NCI-H526 (cell line): ENCODE measurements at places on chromosomes 5 and 9.

DNA sequence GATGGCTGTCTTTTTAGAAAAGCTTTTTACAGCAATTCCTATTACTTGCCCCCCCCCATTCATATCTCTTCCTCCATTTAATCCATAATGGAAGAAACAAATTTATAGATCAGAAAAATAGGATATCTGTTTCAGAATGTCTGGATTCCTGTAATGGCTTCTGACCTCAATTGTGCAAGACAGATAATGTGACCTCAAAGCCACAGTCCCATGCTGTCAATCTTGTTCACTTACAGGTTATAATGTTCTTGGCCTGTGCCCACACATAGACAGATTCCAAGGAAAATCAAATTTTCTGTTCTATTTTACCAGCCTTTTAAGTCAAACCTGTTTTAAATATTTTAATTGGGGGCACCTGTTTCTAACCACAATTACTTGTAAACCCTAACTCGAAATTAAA is 143.4 kb downstream of the ENTREP1 start:
- no peak for DNase-seq

GRCh38 chr5:167579693-167580055 is 711.8 kb upstream of the WWC1 start:
- no peak for DNase-seq

GRCh38 chr5:78327761-78328510 is 32.5 kb upstream of the SCAMP1 start:
- no peak for DNase-seq

DNA sequence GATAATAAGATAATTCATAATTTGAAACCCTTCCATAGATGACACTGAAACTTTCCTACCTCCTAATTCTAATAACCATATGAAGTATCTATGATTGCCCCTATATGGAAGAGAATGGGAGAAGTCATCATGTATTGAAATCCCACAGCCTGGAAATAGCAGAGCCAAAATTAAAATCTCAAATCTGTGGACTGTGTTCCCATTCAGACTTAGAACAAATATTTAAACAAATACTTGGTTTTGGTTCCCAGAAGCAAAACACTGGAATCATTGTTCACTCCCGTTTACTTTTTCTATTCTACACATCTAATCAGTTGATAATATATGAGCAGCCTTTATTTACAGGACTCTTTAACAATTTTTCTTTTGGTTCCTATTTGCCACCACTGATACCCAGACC is 92.6 kb upstream of the PTPRD start:
- DNase-seq: no peak

DNA sequence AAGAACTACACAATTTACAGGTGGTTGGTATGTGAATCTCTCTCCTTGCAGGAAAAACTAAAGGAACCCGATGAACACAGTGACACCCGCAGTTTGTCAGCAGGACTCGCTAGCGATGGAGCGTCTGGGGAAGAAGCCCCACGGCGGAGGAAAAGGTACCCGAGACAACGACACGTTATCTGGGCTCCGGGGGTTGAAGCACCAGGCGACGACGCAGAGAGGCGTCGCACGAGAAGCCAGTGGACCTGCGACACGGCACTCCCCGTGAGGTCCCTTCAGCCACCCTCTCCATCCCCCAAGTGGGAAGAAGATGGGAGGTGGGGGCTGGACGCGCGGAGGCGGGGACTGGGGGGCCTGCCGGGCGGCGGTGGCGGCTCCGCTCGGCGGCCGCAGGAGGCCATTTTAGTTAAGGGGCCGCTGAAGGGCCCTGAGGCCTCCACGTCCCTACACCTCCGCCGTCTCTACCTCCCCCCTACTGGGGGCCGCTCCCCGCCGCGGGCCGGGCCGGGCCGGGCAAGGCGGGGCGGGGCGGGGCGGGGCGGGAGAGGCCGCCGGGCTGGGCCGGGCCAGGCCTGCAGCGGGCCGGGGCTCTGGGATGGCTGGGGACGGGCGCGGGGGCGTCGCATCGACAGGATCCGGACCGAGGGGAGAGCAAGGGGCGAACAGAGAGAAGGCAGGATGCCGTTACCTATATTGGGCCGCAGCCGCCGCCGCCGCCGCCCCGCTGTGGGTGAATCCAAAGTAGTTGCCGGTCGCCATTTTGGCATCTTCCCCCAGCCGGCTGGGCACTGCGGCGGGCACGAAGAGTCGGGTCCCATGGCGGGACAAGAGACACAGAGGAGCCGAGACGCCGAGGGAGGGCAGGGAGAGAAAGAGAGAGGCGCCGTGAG is 754 bp downstream of the ZFR start:
- peak; percentile 51 for DNase-seq

- no peak for DNase-seq
These were observed 38.8 kb downstream of the PROP1 start for GRCh38 chr5:177957241-177957640.

GRCh38 chr9:135613946-135614805 is 25.2 kb downstream of the GLT6D1 start:
- DNase-seq: no peak

- no peak for DNase-seq
These were observed 8.5 kb upstream of the ORM1 start for GRCh38 chr9:114314256-114314867.

- DNase-seq: no peak
These were observed 43.7 kb upstream of the ELOVL7 start for GRCh38 chr5:60887746-60888145.

DNA sequence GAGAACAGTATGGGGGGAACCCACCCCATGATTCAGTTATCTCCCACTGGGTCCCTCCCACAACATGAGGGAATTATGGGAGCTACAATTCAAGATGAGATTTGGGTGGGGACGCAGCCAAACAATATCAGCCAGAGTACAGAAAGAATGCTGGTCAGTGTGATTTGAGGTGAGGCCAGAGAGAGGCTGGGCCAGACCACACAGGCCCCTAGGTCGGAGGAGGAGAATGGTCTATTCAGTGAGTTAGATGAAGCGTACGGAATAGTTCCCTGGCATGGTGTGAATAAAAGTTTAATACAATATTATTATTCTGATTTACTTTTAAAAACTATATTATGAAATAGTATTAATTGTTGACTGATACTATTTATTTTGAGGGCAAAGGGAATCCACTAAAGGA is 39.7 kb downstream of the PCSK5 start:
- no peak for DNase-seq

DNA sequence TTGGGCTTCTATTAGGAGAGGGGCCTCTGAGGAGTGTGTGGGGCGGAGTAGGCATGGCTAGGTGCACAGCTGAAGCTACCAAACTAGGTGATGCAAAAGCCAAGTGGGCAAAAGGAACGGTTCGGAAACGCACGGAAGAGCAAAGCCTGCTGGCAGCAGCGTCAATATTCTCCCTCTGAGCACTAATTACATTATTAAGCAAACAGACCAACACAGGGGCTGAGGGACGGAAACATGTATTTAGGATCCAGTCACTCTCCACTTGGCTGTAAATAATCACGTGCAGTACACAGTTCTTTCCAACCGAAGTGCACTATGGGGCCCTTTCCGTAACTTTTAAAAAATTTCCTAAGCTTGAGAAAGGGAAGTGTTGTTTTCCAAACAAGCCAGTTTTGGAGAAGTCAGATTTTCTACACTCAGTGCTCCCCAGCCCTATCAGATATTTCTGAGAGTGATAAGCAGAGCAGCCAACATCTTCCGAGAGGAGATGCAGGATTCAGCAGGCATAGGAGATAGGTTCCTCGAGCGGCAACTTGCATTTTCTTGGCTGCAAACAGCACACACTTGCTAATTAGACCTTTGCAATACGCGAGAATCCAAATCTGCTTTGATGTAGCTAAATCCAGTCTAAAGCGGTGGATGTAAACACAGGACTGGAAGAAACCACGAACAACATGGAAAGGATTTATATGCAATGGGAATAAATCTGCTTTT is 217.2 kb upstream of the TBCA start:
- no peak for DNase-seq

DNA sequence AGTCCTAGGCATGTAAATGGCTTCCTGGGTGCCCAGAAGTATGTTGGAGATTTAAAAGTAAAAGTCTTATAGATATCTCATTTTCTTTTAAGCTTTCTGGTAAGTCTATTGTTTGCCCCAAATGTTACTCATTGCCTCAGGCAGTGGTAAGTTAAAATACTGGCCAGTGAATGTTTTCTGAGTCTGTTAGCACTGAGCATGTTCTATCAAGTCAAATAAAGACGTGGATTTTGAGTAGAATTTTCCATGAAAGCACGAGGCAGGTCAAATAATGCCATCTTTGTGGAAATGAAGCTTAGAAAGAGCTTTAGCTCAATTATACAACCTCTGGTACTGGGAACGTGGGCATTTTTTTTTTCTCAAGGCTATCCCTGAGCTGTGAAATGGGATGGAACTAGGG is 651.3 kb upstream of the ACO1 start:
- no peak for DNase-seq

DNA sequence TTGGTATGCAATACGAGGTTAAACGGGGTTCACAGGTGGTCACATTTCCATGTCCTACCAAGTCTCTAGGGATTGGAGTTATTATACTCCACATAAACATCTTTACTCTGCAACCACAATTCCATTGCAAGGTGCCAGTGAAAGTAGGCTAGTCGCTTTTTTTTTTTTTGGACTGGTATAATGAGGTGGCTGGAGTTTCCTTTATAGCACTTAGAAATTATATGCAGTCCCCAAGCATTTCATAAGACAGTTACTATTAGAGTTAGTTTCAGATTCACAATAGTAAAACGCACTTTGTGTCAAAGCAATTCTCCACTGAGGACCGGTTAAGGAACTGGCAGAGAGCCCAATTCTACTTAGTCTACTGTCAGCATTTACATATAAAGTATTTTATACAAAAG is 1.4 kb downstream of the MEF2C start:
- no peak for DNase-seq

- DNase-seq: no peak
These were observed 577.1 kb downstream of the PSAT1 start for GRCh38 chr9:78874061-78874460.

DNA sequence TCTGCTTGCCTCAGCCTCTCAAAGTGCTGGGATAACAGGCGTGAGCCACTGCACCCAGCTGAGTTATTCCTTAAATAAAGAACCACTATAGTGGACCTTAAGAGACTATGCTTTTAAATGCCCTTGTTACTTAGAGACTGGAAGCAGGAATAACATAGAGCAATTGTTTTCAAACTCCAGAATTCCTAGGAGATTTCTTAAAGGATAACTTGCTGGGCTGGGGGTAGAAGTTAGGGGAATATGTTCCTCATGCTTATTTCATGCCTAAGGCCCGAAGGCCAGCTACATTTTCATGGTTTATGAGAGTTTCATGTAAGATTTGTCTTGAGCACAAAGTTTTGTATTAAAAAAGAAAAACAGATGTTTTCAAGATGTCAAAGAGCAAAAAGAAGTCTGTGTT is 48.2 kb downstream of the CSNK1A1 start:
- DNase-seq: no peak

DNA sequence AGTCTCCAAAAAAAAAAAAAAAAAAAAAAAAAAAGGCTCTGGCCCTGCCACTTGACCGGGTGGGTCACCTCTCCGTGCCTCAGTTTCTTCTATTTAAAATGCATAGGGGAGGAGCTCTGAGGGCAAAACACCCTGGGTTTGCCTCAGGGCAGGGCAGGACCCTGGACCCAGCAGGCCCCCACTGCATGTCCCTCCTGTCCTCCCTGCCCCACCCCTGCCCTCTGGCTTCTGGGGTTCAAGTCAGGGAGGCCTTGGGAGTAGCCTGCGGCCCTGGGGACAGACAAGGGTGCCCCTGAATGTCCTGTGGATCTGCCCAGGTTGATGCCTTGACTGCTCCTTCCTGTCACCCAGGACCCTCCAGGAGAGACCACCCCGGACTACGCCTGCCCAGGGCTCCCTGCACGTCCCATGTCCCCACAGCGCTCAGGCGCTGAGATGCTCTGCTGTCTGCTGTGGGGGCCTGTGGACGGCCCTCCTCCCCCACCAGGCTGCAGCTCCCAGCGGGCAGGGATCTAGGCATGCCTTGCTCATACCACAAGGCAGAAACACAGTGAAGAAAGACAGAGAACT is 35.4 kb downstream of the ADAMTS2 start:
- DNase-seq: no peak

DNA sequence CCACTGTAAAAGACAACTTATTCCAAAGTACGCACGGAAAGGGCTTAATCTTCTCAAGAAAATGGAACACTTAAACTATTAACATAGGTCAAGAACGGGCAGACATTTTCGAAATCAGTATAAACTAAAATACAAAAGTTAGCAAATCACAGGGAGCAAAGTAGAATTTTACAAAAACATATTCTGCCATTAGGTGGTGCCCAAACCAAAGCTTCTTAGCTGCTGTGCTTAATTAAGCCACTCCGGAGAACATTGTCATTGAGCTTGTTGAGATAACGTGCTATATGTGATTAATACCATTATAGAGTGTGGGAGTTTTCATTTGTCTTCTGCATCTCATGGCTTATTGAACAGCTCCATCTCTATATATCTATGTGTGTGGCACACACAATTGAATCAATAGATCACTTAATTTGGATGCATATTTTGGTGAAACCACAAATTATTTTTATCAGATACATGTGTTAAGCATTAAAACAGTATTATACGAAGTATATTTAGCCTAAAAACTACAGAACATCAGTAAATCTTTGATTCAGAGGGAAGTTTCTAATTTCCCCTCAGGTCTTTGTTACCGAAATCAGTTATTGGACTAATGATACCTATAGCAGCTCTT is 23.4 kb downstream of the UBLCP1 start:
- peak; percentile 34 for DNase-seq

GRCh38 chr9:8762479-8763085 is 963.0 kb upstream of the DMAC1 start:
- DNase-seq: no peak

DNA sequence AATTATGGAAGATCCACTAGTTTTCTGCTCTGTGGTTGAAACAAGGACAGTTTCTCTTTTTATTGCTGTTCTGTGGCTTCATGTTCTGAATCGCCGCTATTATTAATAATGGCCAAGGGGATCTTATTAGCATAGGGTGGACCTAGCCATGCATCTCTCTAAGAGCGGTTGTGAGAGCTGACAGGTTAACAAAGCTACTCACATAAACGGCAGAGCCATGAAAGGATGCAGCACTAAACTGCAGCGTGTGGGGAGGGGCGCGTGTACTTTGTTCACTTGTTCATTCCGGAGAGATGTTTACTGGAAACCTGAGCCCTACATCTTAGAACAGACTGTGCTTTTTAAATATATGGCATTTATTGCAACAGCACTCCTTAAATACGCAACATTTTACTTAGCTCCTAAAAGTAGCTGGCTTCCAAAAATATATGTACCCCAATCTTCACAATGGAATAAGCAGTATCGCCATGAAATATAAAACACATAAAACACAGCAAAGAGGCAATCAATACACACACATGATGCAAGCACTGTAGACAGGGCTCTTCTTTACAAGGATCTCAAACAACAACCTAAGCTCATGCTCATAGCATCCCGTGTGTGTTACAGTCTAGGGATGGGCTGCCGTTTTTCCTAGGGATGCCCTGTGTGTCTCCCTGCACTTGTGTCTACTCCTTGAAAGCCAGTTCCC is 424.6 kb downstream of the MED10 start:
- DNase-seq: peak; percentile 83
